ENCODE measurements at places on chromosomes 5 and 9. TPM values are rescaled to one million over a fixed set of nuclear protein-coding genes. Genes with fewer than 3 reads are reported as not detected.

DNA sequence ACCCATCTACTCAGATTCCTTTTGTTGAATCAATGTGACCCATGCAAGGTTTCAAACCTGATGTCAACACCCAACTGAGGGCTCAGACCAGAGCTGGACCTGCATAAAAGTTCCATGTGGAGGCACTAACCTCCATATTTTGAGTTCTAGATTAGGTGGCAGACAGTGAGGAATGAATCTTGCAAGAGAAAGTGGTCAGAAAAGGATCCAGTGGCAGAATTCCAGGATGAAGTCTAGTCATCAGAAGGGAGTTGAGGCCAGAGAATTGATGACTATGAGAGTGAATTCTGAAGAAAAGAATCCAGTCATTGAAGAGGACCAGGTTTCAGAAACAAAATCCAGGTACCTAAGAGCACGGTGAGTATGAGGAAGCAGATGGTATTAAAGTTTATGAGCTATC is 205.1 kb upstream of the RGMB start:
- DNase-seq: no peak

DNA sequence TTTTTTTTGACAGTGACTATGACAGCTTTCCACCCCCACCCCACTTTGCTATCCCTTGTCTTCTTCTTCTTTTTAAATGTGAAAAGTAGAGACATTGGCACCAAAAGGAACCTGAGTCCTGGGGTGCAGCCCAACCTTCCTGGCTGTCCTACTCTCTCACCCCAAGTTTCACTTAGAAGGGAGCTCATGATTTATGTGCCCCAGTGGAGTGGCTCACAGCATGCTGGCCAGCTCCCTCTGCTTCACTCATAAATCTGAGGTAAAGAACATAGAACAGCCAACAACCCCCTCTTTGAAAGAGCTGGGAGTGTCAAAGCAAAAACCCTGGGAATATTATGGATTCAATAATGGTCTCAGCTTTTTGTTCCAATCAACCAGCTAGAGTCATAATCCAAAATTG is 196.3 kb upstream of the DAPK1 start:
- no peak for DNase-seq

- DNase-seq: no peak
Observed at GRCh38 chr5:2335733-2336515, 415.6 kb downstream of the IRX2 start.

GRCh38 chr5:9500625-9501024 is 45.2 kb downstream of the SEMA5A start:
- DNase-seq: no peak

- DNase-seq: no peak
Observed at GRCh38 chr9:135891027-135891631, 16.2 kb downstream of the CAMSAP1 start.

GRCh38 chr5:133952729-133953567 is 15.5 kb downstream of the C5orf15 start:
- no peak for DNase-seq

DNA sequence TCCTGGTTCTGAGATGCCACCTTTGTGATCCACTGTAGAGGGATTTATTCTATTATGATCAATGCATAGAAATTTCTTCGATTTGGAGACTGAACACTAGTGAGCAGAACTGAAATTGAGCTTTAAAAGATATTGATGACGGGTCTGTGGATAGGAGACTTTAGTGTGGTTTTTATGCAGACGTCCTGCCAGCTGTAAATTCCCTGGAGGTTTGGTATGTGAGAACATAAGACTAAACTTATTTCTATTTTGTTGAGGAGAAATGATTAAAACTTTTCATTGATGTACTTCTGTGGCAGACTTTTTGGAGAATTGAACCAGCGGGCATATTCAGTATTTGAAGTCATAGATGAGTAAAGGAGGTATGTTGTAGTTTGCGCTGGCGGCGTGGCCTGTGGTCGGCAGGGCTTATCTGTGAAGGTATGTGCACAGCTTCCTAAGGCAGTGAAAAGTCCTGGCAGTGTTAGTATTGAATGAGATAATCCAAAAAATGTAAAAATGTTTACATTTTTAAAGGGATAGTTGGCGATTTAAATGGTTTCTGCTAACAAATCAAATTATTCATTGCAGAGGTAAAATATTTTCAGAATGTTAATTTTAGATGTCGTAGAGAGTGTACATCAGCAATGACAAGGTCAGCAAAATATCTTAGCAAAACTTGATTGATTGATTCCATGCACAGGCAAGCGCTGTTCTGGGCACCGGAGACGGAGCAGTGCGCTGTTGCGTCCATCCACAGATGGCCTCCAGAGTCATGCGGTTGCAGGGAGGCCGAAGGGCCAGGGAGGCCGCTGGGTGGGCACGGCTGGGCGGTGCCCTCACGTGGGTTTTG is 20.4 kb downstream of the TENT4A start:
- DNase-seq: no peak

DNA sequence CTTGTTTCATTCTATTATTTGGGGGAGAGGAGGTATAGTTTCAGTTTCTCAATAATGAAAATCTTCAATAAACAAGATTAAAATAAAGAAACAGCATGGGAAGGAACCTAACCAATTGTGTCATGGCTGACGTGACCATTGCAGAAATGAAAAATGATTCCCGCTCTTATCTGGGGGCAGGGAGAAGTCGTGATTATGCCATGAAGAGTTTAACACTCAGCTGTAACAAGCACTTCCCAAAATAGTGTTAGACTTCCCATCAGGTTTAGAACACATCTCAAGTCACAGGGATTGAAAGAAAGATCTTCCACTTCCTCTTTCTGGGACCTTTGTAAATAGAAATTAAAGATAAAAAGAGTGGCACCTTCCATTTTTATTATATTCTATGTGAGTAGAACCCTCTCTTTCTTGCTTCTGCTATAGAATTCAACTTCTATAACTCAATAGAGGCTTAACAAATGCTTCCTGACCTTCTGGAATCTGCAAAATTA is 122.2 kb downstream of the TRPM6 start:
- no peak for DNase-seq

- no peak for DNase-seq
Observed at GRCh38 chr9:132989414-132989996, 11.0 kb downstream of the GFI1B start.

DNA sequence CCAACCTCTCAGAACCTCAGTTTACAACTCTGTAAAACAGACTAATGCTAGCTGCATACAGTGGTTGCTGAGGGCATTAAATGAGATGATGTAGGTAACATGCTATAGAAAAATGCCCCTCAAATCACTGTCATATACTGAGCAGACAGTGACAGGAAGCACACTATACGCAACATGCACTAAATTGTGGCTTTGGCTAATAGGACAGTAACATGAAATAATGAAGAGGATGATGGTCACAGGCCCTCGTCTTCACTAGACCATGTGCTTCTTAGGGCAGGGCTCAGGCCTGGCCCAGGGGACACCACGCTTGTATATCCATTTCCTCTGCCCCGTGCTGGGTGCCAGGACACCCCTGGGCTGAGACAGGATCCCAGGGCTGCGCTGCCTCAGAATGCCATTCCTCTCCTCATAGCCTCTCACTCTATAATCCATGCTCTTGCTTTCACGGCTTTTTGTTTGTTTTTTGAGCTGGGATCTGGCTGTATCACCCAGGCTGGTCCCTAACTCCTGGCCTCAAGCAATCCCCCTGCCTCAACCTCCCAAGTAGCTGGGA is 18.9 kb downstream of the CSF1R start:
- no peak for DNase-seq

- no peak for DNase-seq
Observed at GRCh38 chr5:175861337-175862130, 9.8 kb upstream of the CPLX2 start.

DNA sequence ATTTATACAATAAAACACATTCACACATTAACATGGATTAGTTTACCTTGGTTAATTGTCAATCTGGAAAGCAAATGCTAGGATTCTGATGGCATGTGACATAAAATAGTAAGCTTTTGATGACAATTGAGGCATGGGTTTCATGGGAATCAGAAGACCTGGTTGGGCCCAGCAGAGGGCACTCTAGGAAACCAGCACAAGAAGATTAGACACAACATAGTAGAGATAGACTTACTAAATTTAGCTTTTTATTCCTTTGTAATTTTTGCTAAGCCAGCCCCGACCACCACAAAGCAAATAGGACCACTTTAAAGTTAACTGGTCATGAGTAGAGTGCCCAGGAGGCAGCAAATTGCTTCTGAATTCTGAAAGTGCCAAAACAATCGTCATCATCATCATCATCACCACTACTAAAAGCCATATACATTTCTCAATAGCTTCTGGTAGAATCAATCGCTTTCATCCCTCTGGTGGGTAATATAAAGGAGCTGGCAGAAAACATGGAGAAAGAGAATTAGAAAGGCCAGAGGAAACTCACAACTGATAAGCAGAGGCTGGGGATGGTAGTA is 163.2 kb downstream of the ARRDC3 start:
- peak; percentile 68 for DNase-seq

DNA sequence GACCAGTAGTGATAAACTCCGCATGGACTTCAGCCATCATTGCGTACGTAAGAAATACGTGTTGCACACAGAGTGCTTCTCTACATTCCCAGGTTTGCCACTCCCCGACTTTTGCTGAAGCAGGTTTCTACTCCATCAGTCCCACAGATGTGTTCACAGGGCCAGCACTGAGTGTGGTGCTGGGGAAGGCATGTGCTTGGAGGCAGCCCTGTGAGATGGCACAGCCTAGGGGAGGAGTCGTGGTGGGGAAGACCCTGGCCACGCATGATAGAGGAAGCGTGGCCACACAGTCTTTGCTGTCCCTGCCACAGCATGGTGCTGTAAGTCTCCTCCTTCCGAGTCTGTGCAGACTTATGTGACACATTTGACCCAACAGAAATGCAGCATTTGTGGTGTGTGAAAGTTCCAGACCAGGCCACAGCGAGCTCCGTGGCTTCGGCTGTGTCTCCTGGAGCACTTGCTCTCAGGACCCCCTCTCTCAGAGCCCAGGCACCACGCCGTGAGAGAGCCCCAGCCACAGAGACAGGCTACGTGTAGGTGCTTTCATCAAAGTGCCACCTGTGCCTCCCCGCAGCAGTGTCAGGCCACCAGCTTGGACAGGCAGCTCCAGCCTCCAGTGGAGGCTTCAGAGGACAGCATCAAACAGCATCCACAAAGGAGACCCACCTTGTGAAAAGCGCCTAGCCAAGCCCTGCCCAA is 197.8 kb downstream of the AUH start:
- DNase-seq: no peak

- no peak for DNase-seq
Observed at GRCh38 chr9:71676460-71676859, 91.9 kb downstream of the CEMIP2 start.

- DNase-seq: peak; percentile 39
Observed at GRCh38 chr9:69421908-69422801, 97.1 kb downstream of the ENTREP1 start.

- no peak for DNase-seq
Observed at GRCh38 chr5:135356522-135357318, 42.3 kb downstream of the MACROH2A1 start.

GRCh38 chr5:172943283-172943841 is 15.9 kb upstream of the RPL26L1 start:
- DNase-seq: no peak

GRCh38 chr5:922436-923280 is 30.0 kb downstream of the TRIP13 start:
- DNase-seq: no peak

DNA sequence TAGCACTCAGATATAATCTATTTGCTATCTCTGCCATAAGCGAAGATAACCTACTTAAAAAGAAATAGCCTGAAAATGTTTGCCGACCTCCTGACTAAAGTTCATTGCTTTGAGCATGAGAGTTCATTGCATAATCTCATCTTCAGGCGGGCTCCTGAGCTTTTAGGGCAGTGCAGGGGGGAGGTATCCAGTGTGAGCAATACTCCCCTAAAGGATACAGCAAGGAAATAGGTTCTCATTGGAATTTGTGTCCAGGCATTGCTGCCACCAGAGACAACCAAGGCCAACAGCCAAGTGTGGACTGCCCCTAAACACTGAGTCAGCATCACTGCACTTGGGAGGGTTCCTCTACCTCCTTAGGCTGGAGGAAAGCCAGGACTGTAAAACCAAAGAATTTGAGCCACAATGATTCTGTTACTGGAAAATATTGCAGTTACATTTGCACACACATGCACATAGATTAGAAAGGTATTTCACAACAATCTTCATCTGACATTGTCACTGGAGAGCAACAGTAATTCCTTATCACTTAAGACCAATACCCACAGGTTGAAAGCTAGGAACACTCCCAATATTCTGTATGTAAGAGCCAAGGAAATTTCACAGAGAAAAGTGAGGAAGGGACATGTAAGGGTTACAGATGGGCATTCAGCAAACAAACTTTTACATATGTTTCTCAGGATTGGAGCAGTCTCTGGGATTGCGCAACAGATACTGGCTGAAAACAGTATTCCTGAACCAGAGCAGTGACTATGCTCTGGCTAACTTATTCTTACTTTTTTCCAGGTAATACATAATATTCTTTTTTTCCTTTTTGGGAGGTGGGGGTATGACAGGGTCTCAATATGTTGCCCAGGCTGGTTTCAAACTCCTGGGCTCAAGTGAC is 98.6 kb upstream of the TLE1 start:
- DNase-seq: no peak

DNA sequence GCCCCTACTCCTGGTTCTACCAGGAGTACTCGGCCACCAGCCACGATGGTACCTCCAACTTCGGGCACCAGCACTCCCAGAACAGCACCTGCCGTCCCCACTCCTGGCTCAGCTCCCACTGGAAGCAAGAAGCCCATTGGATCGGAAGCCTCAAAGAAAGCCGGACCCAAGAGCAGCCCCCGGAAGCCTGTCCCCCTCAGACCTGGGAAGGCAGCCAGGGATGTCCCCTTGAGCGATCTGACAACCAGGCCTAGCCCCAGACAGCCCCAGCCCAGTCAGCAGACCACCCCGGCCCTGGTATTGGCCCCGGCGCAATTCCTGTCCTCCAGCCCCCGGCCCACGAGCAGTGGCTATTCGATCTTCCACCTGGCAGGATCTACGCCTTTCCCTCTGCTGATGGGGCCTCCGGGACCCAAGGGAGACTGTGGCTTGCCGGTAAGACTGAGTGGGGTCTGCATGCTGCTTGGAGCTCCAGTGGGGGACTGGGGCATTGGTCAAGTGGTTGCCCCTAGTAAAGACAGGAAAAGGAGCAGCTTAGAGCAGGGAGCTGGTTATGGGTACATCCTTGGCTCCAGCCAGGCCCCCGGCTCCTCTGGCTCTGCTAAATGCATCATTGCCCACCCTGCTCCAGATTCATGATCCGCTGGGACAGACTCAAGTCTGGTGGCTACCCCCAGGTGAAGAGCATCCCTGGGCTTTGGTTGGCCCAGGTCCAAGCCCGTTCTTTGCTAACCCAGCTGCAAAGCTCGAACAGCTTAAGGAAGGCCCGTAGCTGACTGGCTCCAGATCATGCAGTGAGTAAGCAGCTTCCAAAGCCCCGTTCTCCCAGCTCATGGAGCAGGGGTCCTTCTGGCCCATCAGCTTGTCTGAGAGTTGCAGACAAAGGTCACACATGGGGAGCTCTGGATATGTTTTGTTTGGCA is 14.0 kb downstream of the COL27A1 start:
- no peak for DNase-seq

CAVIN4 gene
- not detected for polyA plus RNA-seq

WDR38 gene
- polyA plus RNA-seq: not detected

LCN1 gene
- polyA plus RNA-seq: not detected

PTGR1 gene
- 0.32 TPM for polyA plus RNA-seq

TRIM7 gene
- polyA plus RNA-seq: not detected

IL9 gene
- not detected for polyA plus RNA-seq

SLC46A2 gene
- polyA plus RNA-seq: not detected

PCDHB9 gene
- not detected for polyA plus RNA-seq

GABRA1 gene
- not detected for polyA plus RNA-seq

DHFR gene
- 3.0 TPM for polyA plus RNA-seq

FOXD4L3 gene
- 0.33 TPM for polyA plus RNA-seq

HRH2 gene
- 1.6 TPM for polyA plus RNA-seq
